Stimulated activated CD4-positive, alpha-beta T cell treated with anti-CD3 and anti-CD28 coated beads, Interleukin-15, amount 100 ng/mL, for 48 hours (primary cell): ENCODE measurements at places on chromosomes 16 and 17.

DNA sequence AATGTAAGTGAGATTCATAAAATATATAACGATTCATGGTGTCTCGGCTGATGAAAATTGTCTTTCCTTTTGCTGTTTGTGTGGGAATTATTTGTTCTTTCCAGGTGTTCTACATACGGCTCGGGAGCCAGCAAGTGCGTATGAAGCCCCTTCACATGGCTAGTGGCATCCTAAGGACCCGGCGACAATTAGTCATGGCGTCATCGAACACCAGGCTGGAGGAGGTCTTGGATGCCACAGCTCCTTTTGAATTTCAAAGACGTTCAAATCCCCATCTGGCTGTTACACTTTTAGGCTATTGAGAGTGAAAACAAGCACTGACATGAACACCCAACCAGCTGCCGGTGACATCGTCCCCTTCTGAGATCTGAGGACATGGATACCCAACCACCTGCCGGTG lies 397.7 kb upstream of the TNRC6C start:
- no peak for DNase-seq

- DNase-seq, result no peak
These were observed 44.0 kb upstream of the YPEL2 start for GRCh38 chr17:59287452-59287851.

DNA sequence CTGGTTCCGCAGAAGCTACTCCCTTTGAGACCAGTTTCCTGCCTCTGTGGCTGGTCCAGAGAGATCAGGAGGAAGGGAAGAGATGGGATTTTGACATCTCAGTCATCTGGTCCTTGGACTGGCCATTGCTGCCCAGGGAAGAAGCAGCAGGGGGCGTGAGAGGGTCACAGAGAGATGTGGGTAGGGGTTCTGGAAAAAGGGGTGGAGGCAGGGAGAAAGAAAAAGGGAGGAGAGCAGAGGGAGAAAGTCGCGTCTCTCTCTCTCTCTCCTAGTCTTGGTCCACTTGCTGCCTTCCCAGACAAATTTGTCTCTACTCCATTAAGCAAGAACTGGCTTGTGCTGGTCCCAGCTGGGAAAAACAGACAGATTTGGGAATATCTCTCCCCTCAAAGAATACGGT lies 4.4 kb downstream of the SHBG start:
- DNase-seq, result no peak

DNA sequence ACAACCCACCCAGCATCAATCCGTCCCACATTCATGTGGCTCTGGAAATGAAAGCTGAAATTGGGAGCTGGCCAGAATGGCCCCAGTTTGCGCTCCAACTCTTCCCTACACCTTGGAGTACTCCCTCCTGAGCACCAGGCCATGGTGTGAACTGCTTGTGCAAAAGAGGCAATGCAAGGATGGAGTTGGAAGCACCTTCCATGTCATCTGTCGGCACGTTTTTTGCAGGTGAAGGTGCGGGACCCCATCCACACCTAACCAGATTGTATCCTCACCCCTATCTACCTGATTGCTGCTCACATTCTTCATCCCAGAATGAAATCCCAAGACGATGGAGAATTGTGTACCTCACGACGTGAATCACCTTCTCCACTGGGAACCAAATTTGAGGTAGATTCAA lies 136.6 kb upstream of the WSB1 start:
- DNase-seq, result no peak

DNA sequence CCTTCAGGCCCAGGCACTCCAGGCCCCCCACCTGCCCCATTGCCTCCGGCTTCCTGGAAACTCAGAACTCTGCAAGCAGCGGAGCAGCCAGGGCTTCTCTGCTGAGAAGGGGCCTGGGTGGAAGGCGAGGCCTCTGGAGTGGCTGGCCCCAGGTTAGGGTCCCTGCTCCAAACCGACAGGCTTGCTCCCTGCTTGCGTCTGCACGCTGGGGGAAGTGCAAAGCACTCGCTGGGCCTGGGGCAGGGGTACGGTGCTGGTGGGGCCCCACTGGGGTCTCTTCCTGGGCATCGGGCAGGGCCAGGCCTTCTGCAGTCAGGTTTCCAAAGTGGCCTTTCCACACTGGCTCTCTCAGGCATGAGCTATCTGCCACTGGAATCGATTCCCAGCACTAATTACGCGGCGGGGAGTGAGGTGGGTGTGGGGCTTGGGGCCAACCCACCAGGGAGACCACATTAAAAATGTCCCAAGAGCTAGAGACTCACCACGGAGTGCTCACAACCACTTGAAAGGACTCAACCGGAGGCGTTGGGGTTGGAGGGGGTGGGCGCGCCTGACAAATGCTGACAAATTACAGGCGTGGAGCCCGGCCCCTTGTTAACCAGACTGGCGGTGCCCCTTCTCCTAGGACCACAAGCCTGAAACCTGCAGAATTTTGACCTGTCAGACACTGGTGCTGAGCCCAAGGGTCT lies 17.9 kb downstream of the FAM83G start:
- no peak for DNase-seq
